ENCODE measurements at places on chromosomes 4 and X. TPM values are rescaled to one million over a fixed set of nuclear protein-coding genes. Genes with fewer than 3 reads are reported as not detected.

CDS1 gene
- total RNA-seq: 24.3 TPM

RPS3A gene
- 4,409 TPM for total RNA-seq

EPHA5 gene
- 0.63 TPM for total RNA-seq

HSFX2 gene
- not detected for total RNA-seq

GPM6B gene
- 4.9 TPM for total RNA-seq

DNA sequence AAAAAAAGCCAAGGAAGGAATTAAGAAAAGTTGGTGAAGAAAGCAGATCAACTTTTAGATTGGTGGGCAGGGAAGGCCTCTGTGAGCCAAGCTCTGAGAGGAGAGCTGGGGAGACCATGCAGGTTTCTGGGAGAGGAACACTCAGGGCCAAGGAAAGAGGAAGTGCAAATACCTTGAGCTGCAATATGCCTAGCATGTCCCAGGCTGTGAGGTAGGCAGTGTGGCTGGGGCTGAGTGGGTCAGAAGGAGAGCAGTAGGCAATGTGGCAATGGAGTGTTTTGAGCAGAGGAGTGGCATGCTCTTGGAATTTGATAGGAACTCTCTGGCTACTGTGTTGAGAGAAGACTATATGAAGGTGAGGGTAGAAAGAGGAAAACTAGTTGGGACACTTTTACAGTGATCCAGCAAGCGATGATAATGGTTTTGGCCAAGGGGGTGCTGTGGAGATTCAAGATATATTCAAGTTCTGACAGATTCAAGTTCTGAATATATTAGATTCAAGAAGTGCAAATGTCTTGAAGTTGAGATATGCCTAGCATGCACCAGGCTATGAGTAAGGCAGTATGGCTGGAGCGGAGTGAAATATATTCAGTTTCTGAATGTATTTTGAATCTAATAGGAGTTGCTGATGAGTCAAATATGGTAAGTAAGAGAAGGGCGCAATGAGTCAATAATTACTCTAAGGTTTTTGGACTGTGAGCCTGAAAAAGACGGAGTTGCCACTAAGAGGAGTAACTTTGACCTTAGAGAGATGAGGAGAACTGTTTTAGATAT, 172.5 kb downstream of the CAMK2D start:
- H3K4me1 ChIP-seq: peaks cover 12% of the 10 kb centered on the region
- no peak overlapping the region for H3K27ac ChIP-seq
- no peaks in the 10 kb centered on the region for H3K36me3 ChIP-seq
- DNase-seq: no peak
- no peak overlapping the region for H3K4me3 ChIP-seq
- no peaks in the 10 kb centered on the region for H3K27me3 ChIP-seq

GRCh38 chrX:126557151-126557550, 4.5 kb upstream of the DCAF12L1 start:
- no peak overlapping the region for H3K4me3 ChIP-seq
- DNase-seq: no peak
- no peaks in the 10 kb centered on the region for H3K27me3 ChIP-seq
- no peak overlapping the region for H3K27ac ChIP-seq
- no peaks in the 10 kb centered on the region for H3K4me1 ChIP-seq

DNA sequence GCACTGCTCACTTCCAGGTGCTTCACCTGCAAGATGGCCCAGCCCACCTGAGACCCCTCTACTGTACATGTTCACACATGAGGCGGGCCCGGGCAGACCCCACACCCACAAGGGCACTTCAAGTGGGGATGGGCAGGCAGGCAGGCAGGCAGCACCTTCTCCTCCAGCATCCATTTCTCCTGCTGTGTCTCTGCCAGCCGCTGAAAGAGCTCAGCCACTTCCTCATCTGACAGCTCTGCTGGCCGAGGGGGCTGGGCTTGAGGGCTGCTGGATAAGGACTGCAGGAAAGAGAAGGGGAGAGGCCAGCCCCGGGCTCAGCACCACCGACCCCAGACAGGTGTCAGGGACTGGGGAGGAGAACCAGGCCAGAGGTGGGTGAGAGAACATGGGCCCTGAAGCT, 4.4 kb upstream of the KCND1 start:
- H3K27me3 ChIP-seq: no peaks in the 10 kb centered on the region
- no peaks in the 10 kb centered on the region for H3K4me1 ChIP-seq
- H3K4me3 ChIP-seq: no peak overlapping the region
- DNase-seq: no peak
- no peak overlapping the region for H3K27ac ChIP-seq
